ENCODE measurements at places on chromosomes 2 and 18.

- no peak for DNase-seq
Measured at GRCh38 chr2:231182513-231182899, 15.9 kb upstream of the ARMC9 start.

- no peak for DNase-seq
Measured at GRCh38 chr2:232308986-232309385, 69.6 kb upstream of the ALPP start.

- DNase-seq: peak; percentile 52
Measured at GRCh38 chr2:162768656-162769055, 69.9 kb downstream of the KCNH7 start.

- DNase-seq: no peak
Measured at GRCh38 chr2:163640542-163641193, 95.1 kb downstream of the FIGN start.

DNA sequence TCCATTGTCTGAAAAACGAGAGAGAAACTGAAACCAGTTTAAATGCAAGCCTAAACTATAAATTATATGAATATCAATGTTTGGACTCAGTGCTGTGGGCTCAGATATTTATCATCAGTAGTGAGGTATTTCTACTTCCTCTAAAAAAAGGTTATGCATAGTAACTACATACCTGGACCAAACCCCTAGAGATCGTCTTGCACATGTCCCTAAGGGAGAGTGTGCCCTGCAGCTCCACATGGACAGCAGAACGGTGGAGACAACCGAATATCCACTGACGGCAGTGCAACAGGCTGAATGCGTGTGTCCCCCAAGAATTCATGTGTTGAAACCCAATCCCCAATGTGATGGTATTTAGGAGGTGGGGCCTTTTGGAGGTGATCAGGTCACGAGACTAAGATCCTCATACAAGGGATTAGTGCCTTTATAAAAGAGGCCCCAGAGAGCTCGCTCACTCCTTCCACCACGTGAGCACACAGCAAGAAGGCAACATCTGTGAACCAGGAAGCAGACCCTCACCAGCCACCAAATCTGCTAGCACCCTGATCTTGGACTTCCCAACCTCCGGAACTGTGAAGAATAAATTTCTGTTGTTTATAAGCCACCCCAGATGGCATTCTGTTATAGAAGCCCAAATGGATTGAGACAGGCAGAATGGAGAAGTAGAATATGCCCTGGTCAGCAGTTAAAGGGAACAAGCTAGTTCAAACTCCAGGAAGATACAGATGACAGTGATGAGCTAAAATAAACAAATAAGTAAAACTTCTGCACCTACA, 208.4 kb downstream of the ANAPC1 start:
- DNase-seq: no peak

DNA sequence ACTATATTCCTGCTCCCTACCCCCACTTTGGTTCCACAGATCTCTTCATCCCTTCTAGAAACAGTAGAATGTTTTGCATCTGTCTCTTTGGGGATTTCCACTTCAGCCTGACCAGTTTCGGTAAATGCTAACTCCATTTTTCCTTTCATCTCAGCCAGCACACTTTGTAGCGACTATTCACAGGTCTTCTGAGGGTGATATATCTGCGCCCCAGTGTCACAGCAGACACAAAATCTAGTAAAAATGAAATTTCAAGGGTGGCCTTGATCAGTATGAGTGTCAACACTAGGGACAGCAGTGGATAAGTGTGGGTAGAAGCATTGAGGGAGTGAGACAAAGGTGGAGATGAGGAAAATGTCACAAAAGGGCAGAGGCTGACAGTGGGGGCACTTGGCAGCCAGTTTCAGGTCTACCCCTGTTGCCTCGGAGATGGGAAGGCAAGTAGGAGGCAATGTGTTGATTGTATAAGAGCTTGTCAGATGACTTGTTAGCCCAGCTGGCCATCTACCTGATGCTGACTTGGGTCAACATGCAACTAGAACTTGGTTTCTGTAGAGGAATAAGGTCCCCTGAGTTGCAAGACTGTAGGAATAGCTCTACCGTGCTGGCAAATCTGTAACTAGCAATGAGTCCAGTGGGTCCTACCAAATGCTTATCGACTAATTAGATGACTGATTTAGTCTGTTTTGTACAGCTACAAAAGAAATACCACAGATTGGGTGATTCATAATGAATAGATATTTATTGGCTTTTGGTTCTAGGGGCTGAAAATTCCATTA, 60.7 kb downstream of the CXCR4 start:
- no peak for DNase-seq

DNA sequence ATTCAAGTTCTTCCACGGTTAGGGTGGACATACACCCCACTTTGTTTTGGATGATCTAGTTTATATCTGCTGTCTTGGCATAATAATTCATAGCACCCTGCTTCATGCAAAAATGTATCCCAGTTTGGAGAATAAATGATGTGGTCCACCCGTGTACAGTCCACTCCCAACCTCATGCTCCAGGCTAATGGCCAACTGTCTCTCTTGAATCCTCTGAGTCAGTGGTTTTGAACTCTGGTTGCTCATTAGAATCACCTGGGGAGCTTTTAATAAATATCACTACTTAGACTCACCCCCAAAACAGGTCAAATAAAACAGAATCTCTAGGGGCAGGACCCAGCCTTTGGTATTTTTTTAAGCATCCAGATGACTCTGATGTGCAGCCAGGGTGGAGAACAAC, 78.5 kb downstream of the SDC1 start:
- DNase-seq: no peak

GRCh38 chr18:59143441-59143840, 3.8 kb downstream of the SEC11C start:
- no peak for DNase-seq

GRCh38 chr2:52934323-52934898, 833.2 kb upstream of the CHAC2 start:
- DNase-seq: no peak

DNA sequence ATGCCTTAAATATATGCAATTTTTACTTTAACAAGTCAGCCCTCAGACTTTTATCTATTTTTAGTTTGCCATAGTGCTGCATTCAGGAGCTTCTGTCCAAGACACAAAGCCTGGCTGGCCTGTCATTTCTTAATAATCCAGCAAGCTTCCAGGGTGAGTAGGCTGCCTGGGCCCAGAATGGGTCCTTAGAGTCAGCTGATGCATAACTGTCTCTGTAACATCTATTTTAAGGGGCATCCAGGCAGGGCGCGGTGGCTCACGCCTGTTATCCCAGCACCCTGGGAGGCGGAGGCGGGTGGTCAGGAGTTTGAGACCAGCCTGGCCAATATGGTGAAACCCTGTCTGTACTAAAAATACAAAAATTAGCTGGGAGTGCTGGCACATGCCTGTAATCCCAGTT, 11.8 kb upstream of the GNLY start:
- no peak for DNase-seq

DNA sequence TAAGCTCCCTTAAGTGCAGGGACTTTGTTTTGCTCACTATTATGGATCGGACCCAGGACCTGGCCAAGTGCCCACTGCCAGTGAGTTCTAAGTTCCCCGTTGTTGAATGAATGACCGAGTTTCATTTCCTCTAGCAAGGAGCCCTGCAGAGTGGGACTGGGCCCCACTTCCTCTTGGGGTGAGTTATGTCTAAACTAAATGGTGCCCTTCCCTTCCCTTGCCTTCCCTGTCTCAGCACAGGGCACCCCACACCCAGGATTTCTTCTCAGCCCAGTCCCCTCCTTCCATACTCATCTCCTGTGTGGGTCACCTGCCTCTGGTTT, 195.3 kb upstream of the HS6ST1 start:
- DNase-seq: no peak

DNA sequence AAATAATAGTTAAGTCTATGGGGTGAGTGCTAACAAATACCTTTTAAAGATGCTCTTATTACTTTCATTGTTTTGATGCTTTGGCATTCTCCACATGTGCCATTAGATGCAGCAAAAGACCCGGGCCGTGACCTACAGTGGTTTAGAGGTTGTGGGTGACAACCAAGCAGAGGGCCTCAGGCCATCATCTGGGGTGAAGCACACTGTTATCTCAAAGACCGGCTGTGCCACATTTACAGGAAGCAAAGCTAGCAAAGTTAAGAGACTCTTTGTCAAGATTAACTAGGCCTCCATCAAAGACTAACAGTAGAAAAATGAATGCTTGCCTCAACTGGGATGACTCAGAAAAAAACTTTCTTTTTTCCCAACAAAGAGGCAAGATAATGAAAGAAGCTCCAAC, 695.3 kb downstream of the SATB2 start:
- DNase-seq: no peak

- no peak for DNase-seq
Measured at GRCh38 chr18:58891776-58892175, 27.1 kb downstream of the ZNF532 start.

DNA sequence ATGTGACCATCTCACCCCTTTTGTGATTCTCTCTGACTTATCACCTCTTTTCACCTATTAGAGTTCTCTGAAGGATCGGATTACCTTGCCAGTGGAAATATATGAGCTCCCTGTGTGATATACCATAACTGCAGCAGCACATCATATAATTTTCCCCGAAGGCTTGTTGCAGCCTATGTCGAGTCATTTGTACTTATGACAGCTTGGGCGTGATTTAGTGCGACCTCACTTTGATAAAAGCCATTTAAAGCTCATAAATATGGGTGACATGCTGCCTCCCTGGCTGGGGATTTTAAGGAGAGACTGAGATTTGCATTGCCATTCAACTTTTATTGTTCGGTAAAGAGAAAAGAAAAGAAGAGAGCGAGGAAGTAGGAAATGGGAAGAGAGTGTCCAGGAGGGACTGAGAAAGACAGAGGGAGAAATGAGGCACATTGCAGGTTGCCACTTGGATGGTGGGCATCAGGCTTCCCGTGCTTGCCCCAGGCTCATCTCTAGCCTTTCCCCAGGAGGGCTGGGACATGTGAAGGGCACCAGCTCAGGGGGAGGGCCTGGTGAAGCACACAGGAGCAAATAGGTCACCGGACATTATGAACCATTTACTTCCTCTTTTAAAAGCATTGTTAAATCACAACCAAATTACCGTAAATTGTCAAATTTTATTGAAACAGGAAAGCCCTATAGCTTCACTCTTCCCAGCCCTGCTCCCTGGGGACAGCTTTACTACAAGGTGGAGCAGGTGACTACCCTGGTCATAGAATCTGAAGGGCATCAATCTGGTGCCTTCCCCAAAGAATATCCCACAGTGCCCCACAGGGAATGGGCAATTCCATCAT, 161.3 kb downstream of the SETBP1 start:
- no peak for DNase-seq

- DNase-seq: no peak
Measured at GRCh38 chr18:11676867-11677266, 12.2 kb upstream of the GNAL start.

DNA sequence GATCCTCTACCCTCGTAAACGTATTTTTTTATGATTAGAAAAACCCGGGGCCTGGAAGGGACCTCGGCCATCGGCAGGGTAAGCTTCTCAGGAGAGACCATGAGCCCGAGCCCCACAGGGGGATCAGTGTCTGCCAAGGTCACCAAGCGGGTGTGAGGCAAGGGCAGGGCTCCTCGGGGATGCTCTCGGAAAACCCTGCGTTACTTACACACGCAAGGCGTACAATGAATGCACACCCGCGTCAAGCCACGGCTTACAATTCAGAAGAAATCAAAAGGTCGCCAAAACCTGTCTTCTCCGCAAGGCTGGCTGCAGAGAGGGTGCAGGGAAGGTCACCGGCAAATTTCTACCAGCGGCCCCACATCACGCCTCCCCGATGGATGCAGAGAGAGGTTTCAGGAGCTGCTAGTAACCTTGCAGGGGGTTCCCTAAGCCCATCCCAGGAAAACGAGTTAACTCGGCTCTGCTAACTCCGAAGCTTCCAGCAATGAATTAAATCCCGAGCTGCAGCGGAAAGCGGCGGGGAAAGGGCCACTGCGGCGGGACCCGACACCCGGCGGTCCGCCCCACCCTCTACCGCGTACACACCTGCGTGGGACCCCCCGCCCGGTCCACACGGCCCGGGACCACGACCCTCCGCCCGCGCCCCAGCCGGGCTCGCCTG, 638 bp downstream of the ST3GAL5 start:
- no peak for DNase-seq

DNA sequence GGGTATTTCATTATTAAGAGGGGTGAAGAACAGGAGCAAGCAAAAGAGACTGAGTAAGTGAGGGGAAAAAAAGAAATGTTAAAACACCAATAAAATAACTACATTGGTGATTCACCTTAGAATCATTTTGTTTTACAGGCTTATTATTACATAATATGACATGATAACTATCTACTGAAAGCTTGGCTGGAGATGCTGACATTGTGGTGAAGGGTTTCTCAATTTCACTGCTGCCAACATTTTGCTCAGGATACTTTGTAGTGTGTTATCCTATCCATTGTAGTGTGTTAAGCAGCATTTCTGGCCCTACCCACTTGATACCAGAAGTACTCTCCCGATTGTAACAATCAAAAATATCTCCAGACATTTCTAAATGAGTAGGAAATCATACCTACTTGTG, 1564.6 kb upstream of the NXPH2 start:
- no peak for DNase-seq
